ENCODE measurements at places on chromosomes 12 and 14.
A peak's percentile ranks its signal among the peaks of the same experiment; 100 is the strongest.

DNA sequence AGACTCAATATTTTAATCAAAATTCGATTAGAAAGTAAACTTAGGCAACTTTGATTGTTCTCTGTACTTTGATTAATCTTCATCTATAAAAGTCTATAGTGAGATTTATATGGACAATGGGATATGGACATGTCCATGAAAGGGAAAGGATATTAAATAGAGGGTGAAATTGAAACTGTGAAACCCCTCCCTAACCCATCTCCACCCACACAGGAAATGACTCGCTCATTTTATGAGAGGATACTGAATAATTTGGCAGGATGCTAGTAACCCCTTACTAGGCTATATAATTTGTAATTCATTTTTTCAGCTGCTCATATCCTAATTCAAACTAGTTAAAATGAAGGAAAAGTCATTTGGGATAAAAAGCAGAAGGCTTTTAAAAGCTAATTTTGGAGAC lies 328.0 kb upstream of the ATP2B1 start:
- no peak for DNase-seq

DNA sequence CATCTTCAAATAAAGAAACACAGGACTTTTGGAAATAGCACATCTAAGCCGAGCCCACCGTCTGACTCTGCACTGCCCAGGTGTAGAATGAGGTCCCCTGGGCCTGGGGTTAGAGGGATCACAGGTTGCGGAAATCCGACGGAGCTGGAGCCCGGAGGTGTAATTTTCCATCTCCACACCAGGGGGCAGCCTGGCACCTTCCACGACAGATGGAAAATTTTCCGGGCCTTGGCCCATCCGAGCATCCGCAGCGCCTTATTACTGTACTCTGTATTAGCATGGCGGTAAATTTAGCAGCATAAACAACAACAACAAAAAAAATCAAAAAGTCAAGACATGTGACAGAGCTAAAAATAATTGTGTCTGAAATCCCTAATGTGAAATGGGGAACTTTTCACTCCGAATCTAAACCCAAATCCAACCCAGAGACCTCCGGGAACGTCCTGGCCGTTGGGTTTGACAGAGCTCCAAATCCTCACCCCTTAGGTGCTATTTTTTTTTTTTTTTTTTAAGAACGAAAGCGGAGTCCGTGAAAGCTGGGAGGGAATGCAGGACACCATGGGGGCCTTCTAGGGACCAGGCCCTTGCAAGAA lies 93.9 kb downstream of the KSR2 start:
- DNase-seq, result peak; percentile 19

GRCh38 chr12:56928262-56928661 lies 5.9 kb downstream of the SDR9C7 start:
- no peak for DNase-seq

GRCh38 chr12:47359310-47360092 lies 279.7 kb upstream of the AMIGO2 start:
- no peak for DNase-seq

GRCh38 chr12:41924111-41924510 lies 220.6 kb downstream of the GXYLT1 start:
- no peak for DNase-seq

DNA sequence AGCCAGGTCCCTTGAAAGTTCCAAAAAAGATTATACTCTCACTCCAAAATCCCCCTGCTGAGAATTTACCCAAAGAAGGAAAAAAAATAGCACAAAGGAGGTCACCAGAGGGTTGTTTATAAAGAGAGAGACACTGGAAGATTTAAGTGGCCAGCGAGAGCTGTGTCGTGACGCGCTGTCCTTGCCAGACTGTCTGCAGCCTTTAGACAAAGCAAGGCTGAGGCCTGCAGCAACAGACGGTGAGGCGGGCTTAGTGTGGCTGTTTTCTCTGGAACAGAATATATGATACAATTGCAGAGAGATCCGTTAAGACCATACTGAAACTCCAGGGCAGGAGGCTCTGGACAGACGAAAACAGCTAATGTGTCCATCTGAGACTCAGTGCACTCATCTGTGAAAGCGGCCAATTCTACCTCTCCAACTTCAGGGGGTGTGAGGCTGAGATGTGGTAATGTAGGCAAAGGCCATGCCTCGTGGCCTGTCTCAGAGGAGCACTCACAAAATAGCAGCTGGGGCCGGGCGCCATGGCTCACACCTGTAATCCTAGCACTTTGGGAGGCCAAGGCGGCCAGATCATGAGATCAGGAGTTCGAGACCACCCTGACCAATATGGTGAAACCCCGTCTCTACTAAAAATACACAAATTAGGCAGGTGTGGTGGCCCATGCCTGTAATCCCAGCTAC lies 36.2 kb downstream of the ANAPC7 start:
- no peak for DNase-seq

DNA sequence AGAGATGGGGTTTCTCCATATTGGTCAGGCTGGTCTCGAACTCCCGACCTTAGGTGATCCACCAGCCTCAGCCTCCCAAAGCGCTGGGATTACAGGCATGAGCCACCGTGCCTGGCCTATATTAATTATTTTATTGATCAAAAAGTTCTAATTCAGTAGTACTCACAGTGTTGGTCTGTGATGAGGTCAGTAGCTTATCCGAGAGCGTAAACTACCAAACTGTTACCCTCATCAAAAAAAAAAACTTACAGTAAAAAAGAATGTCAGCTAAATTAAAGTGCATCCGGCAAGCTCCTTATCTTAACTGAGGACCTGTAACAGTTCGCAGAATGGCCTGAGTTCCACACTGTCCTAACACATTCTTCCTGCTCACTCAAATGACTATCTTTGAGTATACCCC lies 228.2 kb downstream of the SOX5 start:
- no peak for DNase-seq

DNA sequence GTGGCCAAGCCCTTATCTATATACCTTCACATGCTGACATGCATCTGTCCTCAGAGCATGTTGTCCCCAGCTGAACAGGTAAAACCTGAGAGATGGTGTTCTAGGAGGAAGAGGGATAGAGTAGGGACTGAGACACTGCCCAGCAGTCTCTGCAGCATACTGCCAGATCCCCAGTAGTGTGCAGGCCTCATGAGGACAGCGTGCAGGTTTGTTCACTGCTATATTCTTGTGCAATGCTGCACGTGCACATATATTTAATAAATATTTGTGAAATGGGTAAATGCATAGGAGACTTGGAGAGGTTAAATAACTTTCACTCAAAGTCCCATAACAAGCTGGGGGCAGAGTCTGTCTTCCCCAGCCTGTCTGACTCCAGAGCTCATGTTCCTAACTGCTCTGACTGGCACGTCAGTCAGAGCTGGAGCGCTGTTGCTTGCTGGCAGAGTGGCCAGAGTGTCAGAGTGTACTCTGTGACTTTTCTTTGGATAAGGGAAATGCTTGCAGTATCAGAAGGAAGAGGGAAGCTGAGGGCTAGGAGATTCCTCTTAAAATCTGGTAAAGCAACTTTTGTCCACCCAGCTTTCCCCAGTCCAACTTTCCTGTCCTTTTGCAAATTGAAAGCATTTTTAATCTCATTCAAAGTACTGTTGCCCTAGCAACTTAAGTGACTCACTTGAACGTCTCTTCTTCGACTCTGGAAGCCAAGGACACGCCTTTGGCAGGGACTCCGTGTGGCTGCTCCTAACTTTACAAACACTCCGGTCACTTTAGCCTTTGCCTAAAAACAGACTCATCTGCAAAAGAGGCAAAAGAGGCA lies 14.9 kb upstream of the POLR3B start:
- peak; percentile 14 for DNase-seq

GRCh38 chr12:110908377-110909152 lies 11.8 kb downstream of the MYL2 start:
- DNase-seq, result no peak

GRCh38 chr14:61103541-61104339 lies 122.7 kb downstream of the SLC38A6 start:
- DNase-seq, result no peak

DNA sequence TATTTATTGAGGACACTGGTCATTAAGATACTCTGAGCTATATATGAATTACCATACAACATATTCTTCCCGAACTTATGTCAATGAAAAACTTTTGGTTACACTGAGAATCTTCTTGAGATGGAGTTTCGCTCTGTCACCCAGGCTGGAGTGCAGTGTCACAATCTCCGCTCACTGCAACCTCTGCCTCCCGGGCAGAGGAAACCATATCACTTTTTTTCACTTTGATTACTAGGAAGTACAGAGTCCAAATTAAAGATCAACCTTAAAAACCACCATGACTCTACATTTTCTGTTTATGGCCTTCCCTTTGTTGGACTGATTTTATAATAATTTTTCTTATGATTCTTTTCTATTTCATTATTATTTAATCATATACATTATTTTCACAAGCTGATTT lies 336.5 kb downstream of the FSCB start:
- no peak for DNase-seq

- no peak for DNase-seq
Observed at GRCh38 chr12:14613718-14614117, 46.0 kb upstream of the PLBD1 start.

- no peak for DNase-seq
Observed at GRCh38 chr14:63457498-63457897, 85.7 kb downstream of the PPP2R5E start.

GRCh38 chr14:39396448-39396847 lies 35.8 kb downstream of the FBXO33 start:
- DNase-seq, result no peak

GRCh38 chr12:74689929-74690328 lies 152.3 kb downstream of the ATXN7L3B start:
- no peak for DNase-seq

GRCh38 chr12:21764065-21764464 lies 10.4 kb downstream of the KCNJ8 start:
- no peak for DNase-seq

DNA sequence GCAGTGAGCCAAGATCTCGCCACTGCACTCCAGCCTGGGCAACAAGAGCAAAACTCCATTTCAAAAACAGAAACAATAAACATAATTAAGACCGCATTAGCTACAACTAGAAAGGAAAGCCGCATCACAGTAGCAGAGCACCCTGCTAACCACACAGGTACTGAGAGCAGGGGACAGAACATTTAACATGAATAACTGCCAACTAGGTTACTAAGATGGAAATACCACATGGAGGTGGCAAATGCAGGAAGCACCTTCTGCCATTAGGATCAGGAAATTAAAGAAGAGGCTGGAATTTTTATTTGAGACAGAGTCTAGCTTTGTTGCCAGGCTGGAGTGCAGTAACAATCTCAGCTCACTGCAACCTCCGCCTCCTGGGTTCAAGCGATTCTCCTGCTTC lies 41.9 kb downstream of the CDC42BPB start:
- no peak for DNase-seq

GRCh38 chr12:94679554-94680195 lies 29.3 kb upstream of the TMCC3 start:
- no peak for DNase-seq

- no peak for DNase-seq
Observed at GRCh38 chr12:48044396-48044795, 40.1 kb upstream of the COL2A1 start.

GRCh38 chr12:105352940-105353635 lies 22.6 kb downstream of the C12orf75 start:
- DNase-seq, result no peak

DNA sequence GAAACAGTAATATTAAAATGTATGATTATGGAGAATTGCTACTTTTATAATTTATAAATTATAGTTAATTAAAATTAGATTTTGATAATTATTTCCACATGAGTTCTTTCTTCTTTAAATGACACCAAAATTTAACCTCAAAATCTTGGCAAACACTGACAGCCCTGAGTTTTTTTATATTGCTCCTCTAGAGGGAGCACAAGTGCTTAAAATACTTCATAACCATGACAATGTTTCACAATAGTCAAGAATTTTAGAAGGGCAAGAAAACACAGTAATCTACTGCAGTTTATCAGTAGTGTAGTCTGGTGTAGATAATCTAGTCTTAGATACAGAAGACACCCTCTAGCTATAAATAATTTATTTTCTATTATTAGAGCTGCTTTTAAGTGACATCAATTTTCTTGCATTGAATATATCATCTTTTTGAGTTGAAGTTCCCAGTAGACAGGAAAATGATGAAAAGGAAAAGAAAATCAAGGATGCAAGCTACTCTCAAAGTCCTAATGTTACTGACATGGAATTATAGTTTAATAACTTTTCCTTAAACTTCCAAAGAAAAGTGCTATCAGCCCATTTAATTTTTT lies 14.3 kb upstream of the PTGER2 start:
- no peak for DNase-seq

GRCh38 chr14:92951912-92952471 lies 29.0 kb downstream of the CHGA start:
- DNase-seq, result peak; percentile 83

GRCh38 chr12:128803788-128804187 lies 20.0 kb downstream of the SLC15A4 start:
- DNase-seq, result no peak

- DNase-seq, result peak; percentile 29
Observed at GRCh38 chr12:27396216-27396815, 50.2 kb upstream of the SMCO2 start.

DNA sequence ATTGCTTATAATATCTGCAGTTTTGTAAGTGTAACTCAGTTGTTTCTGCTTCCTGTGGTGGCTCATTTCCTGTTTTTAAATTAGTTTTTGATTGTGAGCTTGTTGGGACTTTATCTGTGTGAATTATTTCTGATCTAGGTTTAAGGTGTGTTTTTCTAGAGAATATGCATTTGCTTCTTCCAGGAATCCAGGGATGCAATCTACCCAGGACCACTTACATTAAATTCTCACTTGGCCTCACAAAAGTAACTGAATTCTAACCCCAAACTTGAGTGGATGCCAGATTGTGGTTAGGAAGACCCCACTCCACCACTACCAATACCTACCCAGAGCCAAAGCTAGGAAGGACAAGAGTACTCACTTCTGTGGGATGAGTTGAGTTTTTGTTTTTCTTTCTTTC lies 11.9 kb downstream of the STYX start:
- no peak for DNase-seq

- DNase-seq, result no peak
Observed at GRCh38 chr12:46164186-46164761, 104.6 kb downstream of the SLC38A1 start.

GRCh38 chr12:68953536-68953935 lies 20.6 kb upstream of the CPM start:
- DNase-seq, result no peak

DNA sequence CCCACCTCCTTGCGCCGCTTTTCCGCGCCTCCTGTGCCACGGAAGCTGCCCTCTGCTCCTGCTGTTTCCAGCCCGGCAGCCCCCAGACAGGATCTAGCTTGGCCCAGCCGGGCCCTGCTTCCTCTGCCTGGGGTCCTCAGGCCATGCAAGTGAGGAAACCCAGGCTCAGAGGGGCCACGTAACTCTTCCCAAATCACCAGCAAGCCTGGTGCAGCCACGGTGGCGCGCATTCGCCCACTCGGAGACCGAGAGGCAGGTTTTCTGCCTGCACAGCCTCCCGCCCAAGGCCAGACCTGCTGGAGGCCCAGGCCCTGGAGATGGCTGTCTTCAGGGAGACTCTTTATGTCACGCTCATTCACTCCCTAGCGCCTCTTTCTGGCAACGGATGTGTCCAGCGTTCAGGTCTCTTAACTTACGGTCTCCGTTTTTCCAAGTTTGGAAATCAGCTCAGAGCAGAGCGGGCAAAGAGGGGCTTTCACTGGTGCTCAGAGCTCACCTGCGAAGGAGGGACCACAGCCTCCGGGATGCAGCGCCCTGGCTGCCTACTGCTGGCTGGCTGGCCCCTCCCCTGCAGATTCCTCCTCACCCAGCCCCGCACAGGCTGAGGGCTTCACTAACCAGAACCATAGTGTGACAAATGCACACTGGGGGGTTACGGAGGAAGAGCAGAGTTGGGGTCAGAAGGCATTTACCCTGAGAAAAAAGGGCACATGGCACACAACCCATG lies 20.6 kb upstream of the CEP170B start:
- DNase-seq, result no peak

GRCh38 chr12:71661977-71662530 lies 1.6 kb downstream of the ZFC3H1 start:
- DNase-seq, result no peak

GRCh38 chr12:6367065-6367968 lies 8.0 kb downstream of the SCNN1A start:
- no peak for DNase-seq

Measured in occipital lobe (tissue), 3 donors.